HS-27A (cell line): ENCODE measurements at places on chromosomes 2 and 18.

- no peak for DNase-seq
Observed at GRCh38 chr2:219416938-219417337, 1.2 kb upstream of the DES start.

DNA sequence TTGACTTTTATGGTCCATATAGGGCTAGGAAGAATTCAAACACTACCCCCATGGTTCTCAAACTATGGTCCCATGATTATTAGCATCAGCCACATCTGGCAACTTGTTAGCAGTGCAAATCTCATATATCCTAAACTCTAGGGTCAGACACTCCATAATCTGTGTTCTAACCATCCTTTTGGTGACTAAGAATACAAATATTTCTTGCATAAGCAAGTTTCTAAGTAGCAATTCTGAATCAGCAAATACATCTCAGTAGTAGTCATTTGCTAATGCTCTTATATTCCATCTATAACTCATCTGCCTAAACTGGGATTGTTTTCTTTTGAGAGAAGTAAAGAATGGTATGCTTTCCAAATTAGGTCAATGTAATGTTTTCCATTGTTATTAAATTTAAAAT lies 447.3 kb downstream of the TMX3 start:
- DNase-seq, result peak; percentile 56

GRCh38 chr2:233358335-233358734 lies 4.0 kb downstream of the DGKD start:
- DNase-seq, result no peak

- peak; percentile 69 for DNase-seq
Observed at GRCh38 chr2:46299365-46300263, 2.4 kb downstream of the EPAS1 start.

DNA sequence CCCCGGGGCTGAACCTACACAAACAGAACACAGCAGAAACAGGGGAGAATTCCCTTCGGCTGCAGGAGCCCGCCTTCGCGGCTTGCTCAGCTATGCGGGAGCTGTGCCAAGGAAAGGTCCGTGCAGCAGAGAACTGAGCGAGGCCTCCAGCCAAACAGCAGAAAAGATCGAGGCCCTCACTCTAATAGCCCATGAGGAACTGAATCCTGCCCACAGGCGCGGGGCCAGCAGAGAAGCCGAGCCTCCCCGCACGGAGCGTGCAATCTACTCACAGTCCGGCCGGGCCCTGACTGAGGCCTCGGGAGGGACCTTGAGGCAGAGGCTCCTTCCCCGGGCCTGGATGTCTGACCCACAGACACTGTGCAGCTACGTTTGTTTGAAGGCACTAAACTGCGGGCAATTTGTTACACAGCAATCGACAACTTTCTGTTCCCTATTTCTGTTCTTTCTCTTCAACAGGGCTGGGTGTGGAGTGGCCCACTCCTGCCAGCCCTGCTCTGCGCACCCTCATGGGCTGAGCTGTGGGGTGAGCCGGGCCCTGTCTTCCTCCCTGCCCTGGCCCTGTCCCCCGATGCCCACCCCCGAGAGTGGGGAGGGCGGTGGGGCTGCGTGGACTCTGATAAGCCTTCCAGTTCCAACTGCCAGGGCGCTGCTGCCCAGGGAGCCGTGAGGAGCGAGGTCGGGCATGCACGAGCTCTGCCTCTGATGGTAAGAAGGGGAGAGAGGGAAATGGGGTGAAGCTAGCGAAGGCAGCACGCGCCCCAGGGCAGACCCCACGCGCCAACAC lies 13.7 kb downstream of the HES6 start:
- DNase-seq, result no peak

DNA sequence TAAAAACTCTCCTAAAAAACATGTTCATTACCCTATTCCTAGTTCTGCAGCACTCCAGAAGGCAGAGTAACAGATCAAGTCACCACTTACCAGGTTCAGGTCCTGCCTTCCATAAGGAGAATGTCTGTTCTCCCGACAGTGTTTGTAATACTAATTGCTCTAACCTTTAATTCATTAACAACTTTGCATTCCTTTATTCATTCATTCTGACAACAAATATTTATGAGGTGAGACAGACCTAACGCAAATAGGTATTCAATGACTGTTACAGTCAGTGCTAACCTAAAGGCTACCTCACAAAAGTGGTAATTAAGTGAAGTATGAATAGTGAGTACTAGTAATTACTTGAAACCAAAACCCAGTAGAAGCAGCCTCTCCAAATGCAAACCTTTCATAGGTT lies 224.0 kb downstream of the AFF3 start:
- no peak for DNase-seq

DNA sequence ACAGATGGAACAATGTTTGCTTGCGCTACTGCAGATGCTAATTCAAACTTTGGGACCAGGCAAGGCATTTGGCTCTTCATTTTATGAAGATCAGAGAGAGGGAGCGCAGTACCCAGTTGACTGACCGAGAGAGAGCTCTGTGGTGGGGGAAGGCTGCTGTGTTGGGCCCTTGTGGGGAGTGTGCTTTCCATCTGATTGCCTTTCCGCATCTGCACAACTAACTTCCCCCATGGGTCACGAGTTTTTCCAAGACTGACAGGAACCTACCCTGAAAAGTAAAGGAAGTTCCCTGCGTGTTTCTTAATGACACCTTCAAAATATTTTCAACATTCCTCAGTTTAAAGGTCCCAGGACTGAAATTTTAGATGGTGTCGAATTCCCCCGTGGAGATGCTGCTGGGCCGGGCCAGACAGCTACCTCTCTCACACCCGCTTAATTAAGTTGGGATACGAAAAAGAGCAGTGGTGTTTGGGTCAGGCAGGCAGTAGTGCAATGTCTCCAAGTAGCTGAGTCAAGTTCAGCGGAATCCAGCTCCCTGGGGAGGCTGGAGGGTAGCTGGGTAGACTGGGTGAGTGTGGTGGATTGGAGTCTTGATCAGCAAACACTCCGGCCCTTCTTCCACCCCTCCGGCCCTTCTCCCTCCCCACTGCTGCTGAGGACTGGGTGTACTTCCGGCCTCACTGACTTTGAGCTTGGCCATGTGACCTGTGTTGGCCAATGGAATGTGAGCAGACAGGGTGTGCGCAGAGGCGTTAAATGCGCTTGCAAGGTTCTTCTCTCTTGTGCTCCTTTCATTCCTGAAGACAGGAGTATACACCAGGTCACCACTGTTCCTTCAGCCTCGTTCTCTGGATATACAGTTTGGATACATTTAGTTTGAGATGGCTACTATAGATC lies 2.3 kb upstream of the ARHGAP25 start:
- DNase-seq, result no peak

DNA sequence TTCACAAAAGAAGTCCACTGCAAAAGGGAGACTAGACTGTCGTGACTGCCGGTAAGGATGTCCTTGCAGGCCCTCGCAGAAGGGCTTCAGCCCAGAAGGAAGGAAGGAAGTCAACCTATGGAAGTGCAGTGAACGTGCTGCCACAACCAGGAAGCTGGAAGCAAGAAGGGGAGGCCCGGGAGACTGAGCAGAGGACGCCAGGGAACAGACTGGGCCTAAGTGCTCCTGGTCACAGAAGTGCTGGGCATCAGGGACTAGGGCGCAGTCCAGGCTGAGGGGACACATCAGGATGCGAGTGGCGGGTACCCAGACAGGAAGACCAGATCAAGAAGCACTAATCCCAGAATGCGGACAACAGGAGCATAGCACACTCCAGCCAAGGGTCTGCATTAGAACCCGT lies 78.8 kb downstream of the PIEZO2 start:
- DNase-seq, result no peak
